ENCODE measurements at places on chromosomes 16 and 17.

DNA sequence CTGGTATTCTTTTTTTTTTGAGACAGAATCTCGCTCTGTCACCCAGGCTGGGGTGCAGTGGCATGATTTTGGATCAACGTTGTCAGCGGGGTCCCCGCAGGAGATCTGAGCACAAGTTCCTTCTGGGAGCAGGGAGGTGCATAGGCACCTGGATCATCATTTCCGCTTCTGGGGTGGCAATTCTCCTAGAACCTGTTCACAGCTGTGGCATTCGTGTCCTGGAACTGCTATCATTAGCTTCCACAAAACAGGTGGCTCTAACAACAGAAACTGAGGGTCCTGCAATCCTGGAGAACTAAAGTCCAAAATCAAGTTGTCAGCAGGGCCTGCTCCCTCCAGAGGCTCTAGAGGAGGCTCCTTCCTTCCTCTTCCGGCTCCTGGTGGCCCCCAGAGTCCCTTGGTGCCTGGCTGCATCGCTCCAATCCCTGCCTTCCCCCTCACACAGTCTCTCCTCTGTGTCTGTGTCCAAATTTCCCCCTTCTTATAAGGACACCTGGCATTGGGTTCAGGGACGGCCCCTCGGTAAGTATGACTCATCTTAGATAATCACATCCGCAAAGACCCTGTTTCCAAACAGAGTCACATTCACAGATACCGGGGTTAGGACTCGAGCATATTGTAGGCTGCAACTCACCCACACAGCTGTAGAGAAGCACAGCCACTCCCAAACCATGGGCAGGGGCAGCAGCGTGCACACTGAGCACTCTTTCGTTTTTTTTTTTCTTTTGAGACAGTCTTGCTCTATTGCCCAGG is 43.5 kb upstream of the KLHDC4 start:
- DNase-seq: no peak

DNA sequence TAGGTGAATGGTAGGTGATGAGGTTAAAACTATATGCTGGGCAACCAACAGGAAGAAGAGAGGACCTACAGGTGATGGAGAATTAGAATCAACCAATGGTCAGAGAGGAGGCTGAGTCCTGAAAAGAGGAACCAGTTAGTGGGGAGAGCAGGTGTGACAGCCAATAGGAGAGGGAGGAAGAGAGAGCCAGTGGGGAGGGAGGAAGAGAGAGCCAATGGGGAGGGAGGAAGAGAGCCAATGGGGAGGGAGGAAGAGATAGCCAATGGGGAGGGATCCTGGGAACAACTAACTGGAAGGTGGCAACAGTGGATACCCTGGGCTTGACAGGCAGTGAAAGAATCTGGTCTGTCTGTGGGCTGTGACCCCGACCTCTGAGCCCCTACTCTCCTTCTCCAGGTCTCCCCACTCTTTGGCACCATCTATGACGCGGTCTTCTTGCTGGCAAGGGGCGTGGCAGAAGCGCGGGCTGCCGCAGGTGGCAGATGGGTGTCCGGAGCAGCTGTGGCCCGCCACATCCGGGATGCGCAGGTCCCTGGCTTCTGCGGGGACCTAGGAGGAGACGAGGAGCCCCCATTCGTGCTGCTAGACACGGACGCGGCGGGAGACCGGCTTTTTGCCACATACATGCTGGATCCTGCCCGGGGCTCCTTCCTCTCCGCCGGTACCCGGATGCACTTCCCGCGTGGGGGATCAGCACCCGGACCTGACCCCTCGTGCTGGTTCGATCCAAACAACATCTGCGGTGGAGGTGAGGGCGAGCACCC is 3.7 kb downstream of the GUCY2D start:
- no peak for DNase-seq

DNA sequence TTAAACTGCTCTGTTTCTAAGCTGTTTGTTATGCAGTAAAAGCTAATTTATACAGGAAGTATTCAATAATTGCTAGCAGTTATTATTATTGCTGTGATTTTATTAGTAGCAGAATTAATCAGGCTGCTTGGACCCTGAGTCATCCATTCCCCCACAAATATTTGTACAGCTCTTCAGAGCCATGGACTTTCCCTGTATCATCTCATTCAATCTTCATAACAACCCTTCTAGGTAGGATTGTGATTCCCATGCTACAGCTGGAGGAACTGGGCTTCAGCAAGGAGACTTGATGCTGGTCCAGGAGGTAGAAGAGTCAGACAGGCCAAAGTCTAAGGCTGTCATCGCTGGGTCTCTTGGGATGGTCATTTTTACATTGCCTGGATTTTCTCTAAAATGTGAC is 208.3 kb downstream of the C16orf95 start:
- DNase-seq: no peak

- DNase-seq: no peak
Measured at GRCh38 chr17:57226793-57227192, 29.5 kb upstream of the MSI2 start.

GRCh38 chr16:57539072-57539796 is 2.9 kb upstream of the CCDC102A start:
- DNase-seq: no peak

- no peak for DNase-seq
Measured at GRCh38 chr17:52648995-52649394, 490.5 kb upstream of the CA10 start.

Data from left ventricle myocardium superior (tissue), 1 donor.